ENCODE measurements at places on chromosomes 5 and 9.

DNA sequence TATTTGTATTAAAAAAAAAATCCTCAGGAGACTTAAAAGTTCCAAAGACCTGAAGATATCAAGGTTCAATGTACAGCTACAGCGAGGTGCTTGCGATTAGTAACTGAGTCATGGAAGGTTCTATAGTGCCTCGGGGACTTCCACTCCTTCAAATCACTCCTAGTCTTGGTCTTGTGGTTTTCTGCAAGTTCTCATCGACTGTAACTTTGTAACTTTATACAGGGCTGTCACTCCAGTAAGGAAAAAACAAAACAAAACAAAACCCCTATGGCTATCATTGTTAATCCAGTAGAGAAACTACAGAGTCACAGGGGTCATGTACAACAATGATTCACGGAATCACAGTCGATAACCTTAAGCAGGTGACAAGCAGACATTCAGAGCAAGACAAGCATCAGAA, 39.8 kb upstream of the SELENOP start:
- no peak for DNase-seq

- DNase-seq, result no peak
These were observed 28.6 kb downstream of the DCAF12 start for GRCh38 chr9:34097865-34098264.

DNA sequence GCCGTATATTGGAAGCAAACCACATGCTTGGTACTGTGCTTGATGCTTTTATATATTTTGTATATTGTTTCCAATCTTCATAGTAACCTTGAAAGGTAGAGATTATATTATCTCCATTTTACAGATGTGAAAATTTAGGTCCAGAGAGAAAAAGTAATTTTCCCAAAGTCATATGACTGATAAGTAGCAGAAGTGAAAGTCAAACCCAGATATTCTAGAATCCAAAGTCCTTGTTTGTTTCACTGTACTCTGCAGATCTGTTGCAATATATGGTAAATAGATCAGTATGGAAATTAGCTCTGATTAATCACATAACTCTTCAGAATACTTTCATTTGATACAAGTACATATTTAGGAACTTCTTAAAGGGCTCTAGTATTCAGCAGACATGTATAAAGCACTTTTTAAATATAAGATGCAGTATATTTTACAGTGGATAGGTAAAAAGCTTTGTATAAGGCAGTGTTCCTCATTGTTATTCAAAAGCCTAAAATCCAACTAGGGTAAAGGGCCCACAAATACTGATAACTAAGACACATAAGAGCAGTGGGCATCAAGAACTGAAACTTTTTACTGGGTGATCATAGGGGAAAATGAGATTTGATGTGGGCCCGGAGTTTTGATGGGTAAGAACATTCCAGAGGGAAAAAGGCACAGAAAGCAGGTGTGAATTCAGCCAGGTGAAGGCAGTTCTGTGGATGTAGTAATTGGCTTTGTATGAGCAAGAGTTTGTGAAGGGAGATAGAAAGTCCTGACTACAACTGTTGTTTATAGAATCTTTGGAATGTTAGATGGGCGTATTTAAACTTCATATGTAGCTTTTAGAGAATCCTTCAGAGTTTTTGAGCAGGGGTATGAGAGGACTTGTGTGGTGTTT, 25.0 kb downstream of the NDFIP1 start:
- DNase-seq, result no peak

DNA sequence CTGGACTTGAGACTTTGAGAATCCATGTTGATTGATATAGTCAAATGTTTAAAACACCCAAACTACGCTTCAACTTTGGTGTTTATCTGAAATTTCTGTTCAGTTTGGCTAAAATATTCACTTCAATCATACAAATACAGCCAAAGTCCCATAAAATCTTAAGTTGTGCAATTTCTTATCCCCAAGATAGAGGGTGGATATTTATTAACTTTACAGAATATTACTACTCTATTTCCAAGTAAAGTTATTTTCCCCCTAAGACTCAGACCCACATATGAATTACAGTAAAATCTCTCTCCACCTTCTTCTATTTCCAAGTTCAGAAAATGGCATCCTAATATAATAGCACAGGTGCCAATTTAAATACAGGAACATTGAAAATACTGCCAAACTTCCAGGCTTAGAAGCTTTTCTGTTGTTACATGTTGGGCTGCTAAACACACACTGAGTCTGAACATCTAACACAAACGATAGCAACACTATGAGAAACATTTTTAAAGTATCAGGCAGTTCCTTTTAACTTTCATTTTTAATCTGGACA, 290.3 kb downstream of the EBF1 start:
- DNase-seq, result no peak

- DNase-seq, result no peak
These were observed 45.4 kb downstream of the PTTG1 start for GRCh38 chr5:160466889-160467554.
